Hematopoietic multipotent progenitor cell treated with erythropoietin and hydrocortisone succinate and interleukin-3 and kit ligand, for 17 days (in vitro differentiated cells): ENCODE measurements at places on chromosomes 12 and 14.
A peak's percentile ranks its signal among the peaks of the same experiment; 100 is the strongest.

GRCh38 chr12:89051065-89051677, 301.1 kb downstream of the DUSP6 start:
- peak; percentile 31 for DNase-seq

GRCh38 chr14:59316151-59316830, 127.8 kb downstream of the DAAM1 start:
- DNase-seq = no peak

DNA sequence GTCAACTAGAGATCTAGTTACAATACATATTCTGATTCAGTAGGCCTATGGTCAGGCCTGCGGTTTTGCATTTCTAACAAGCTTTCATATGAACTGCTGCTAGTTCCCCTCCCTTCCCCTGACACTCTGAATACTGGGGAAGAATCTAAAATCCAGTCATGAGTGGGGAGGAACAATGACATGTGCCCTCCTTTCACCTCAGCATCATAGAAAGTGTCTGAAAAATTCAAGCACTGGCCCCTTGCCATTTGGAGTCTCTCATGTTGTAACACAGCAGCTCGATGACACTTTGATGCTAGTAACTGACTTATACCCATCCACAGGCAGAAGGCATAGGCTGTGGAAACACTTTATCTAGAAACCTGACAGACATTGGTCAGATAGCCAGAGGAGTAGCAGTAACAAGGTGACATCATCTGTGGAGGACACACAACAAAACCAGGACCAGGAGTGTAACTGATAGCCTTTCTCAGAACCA, 161.9 kb upstream of the RASSF8 start:
- DNase-seq = no peak

- DNase-seq = no peak
These were observed 91.9 kb upstream of the MUCL1 start for GRCh38 chr12:54762390-54762789.

DNA sequence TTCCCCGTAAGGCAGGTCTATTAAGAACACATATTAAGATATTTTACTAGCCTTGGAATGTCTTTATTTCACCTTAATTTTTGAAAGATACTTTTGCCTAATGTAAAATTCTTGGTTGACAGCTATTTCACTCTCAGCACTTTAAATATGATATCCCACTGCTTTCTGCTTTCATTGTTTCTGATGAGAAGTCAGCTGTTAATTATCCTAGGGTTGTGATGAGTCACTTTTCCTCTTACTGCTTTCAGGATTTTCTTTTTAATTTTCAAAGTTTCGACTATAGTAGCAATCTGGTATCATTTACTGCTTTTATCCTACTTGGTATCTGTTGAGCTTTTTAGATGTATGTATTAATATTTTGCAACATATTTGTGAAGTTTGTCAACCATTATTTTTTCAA, 578.9 kb upstream of the ATP2B1 start:
- DNase-seq = no peak

DNA sequence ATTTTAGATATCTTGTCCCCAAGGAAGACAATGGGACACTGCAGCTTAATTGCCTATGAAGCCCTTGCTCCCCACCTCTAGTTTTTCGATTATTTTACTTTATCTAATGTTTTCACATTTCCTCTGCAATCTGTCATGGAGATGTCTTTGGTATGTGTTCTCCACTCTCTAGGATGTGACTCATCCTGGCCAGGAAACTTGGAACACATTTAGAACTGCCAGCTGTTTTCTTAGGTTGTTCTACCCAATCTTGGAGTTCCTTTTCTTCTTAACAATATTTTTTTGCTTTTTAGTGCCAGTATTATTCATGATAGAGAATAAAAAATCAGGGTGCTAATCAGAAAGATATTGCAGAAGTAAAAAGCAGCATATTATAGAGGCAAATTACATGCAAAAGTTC, 101.7 kb upstream of the CLEC14A start:
- no peak for DNase-seq

DNA sequence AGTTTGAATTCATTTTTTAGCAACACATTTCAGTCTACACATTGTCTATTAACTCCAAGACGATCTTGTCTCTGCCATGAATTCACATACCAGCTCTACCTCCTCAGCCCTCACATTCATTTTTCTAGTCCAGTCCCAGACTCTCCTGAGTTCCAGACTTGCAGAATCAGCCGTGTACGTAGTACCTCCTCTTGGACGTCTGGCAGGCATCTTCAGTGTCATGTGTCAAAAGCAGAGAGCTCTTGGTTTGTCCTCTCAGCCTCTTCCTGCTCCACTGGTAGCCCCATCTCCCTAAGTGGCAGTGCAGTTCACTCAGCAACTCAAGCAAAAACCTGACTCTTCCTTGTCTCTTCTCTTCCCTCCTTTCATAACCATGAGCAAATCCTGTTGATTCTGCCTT, 14.5 kb upstream of the TCTN2 start:
- DNase-seq = no peak

GRCh38 chr12:66929121-66929520, 250.2 kb upstream of the GRIP1 start:
- no peak for DNase-seq

DNA sequence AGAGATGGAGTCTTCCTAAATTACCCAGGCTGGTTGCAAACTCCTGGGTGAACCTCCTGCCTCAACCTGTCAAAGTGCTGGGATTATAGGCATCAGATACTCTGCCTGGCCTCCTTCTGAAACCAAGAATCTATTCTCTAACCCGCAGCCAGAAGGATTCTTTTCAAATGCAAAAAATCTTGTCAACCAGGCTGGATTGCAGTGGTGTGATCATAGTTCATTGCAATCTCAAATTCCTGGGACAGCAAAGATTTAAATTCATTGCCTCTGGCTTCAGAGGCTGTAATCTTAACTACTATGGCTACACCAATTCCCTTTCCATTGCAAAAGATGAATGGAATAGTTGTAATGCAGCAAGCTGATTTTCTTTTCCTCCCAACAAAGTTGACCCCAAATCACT, 106.3 kb upstream of the TBX3 start:
- DNase-seq = no peak

- DNase-seq = no peak
These were observed 11.5 kb upstream of the PRKAG1 start for GRCh38 chr12:49030119-49030518.

- no peak for DNase-seq
These were observed 90.1 kb downstream of the SLC6A15 start for GRCh38 chr12:84822525-84822924.

DNA sequence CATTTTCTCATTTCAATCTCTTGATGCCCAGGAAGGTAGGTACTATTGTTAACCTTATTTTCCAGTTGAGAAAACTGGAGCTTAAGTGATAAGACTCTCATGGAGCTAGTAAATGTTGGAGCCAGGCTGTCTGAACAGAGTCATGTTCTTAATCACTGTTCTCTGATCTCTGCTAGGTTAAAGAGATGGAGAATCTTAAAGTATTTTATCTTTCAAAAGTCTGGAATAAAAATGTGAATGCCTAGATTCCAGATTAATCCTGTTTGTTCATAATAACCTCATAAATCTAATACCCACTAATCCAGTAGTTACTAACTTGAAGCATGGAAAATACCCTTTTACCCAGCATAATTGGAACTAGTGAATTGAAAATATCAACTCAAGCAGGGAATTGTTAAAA, 341.0 kb upstream of the RGS6 start:
- no peak for DNase-seq
